ENCODE measurements at places on chromosomes 6 and 20.

- peak; percentile 28 for DNase-seq
Observed at GRCh38 chr20:58179432-58180099, 48.9 kb downstream of the ANKRD60 start.

DNA sequence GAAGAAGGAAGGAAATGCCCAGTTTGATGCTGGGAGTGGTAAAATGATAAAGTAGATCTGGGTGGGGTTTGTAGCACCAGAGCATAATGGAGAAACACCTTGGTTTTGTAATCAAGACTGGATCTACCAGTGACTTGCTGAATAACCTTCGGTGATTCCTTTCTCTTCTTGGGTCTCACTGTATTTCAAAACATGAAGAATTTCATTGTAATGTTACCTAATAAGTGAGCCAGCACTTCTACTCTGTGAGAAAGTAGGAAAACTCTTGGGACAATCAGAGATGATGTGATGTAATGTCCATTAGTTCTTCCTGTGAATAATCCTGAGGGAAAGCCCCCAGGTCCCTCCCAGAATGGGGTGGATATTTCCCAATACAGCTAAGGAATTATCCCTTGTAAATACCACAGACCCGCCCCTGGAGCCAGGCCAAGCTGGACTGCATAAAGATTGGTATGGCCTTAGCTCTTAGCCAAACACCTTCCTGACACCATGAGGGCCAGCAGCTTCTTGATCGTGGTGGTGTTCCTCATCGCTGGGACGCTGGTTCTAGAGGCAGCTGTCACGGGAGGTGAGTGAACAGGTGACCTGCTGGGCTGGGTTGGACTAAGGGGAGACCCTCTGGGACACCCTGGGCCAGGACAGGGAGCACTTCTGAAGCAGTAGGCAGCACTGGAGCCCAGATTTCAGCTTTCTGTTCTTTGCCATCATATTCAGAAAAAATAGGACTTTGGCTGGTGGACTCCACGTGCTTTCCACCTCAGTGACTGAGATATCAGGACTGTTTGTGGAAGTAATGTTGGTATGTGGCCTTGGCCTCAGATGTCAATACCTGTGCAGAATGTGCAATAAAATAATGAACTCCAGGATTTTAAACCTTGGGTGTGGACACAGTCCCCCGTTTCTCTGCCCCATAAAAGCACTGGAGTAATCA lies at the start of gene PI3:
TSS of gene PI3 (plus strand) at position 469 of the 931 bp plus-strand sequence. CDS start at position 490, 21 bp downstream.
- DNase-seq = no peak

GRCh38 chr6:116047173-116047933 lies 13.3 kb downstream of the FRK start:
- DNase-seq = no peak

DNA sequence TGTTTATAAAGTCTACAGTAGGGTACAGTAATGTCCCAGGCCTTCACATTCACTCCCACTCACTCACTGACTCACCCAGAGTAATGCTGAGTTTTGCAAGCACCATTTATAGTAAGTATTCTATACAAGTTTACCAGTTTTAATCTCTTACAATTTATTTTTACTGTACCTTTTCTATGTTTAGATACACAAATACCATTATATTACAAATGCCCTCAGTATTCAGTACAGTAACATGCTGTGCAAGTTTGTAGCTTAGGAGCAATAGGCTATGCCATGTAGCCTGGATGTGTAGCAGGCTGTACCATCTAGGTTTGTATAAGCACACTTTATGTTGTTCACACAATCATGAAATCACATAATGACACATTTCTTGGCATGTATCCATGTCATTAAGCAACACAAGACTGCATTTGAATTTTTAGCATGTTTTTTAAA lies 673.6 kb downstream of the CD109 start:
- DNase-seq = no peak

GRCh38 chr20:25632940-25633790 lies 9.4 kb upstream of the NANP start:
- DNase-seq = no peak

GRCh38 chr20:3447321-3447720 lies 23.5 kb upstream of the ATRN start:
- DNase-seq = no peak

DNA sequence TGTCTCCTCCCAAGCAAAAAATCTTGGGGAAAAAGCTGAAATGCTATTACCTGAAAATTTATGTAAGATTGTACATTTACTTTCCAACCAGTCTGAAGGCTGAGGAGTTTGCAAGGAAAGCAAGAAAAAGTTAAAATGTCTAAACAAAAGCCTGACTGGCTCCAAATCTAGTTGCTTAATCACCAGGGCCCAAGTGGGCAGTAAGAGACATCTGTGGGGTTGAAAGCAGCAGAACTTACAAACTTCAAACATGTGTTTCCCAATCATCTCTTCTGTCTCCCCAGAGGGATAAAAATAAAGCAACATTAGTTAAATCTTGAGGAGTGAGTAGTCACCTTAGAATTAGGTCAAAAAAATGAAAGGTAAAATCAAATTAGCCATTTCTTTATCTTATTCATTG lies 98.6 kb downstream of the OGFRL1 start:
- no peak for DNase-seq

DNA sequence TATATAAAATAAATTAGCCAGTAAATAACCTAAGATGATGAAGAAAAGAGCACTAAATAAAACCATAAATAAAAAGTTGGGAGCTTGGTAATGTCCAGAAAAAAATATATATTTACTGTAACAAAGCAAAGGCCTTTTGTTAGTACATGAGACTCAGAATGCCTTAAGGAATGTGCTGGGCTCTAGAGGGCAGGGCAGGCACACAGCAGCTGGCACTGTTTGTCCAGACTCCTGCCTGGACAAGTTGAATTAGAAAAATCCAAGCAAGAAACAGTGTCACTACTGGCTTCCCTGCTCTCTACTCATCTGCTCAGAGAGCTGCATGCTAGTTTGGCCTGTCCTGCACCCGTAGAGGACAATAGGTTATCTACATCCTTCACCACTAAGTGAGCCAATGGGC lies 8.8 kb downstream of the DEFB129 start:
- DNase-seq = no peak

GRCh38 chr6:144478483-144478882 lies 193.3 kb downstream of the UTRN start:
- no peak for DNase-seq

GRCh38 chr6:106631346-106631745 lies 2.0 kb downstream of the QRSL1 start:
- DNase-seq = no peak

GRCh38 chr6:28336284-28337120 lies 554 bp upstream of the ZSCAN31 start:
- no peak for DNase-seq

GRCh38 chr6:157884756-157885155 lies 61.7 kb downstream of the SNX9 start:
- DNase-seq = no peak

DNA sequence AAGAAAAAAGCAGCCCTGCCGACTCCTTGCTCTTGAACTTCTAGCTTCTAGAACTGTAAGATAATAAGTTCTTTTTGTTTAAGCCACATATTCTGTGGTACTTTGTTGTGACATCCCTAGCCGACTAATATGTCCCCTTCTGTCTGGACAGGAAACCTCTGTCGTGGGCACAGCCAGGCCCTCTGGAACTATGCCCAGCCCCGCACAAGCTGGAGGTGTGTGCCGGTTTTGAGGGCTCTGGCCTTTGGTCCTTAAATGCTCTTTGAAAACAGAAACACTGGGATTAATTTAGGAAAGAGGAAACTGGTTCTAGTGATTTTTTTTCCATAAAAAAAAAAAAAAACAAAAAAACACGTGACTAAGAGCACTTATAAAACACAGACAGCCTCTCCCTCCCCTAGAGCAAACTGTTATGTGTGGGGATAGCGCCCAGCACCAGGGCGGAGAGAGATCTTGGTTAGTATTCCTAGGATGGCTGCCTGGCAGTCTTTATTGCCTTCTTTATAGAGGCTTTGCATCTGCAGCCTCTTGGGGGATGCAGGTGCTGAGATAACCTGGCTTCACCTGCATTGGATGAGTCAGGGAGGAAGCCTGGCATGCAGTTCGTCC lies 244.3 kb downstream of the NFATC2 start:
- no peak for DNase-seq

Measured in stimulated activated CD8-positive, alpha-beta memory T cell treated with anti-CD3 and anti-CD28 coated beads, Interleukin-4, amount 100 ng/mL, for 4 hours (primary cell).